ENCODE measurements at places on chromosomes 5 and 9. TPM values are rescaled to one million over a fixed set of nuclear protein-coding genes. Genes with fewer than 3 reads are reported as not detected.

PCDHGA2 gene
- total RNA-seq, result 3.9 TPM

- DNase-seq, result no peak
Measured at GRCh38 chr5:140713562-140714094, 13.4 kb downstream of the ZMAT2 start.

DNA sequence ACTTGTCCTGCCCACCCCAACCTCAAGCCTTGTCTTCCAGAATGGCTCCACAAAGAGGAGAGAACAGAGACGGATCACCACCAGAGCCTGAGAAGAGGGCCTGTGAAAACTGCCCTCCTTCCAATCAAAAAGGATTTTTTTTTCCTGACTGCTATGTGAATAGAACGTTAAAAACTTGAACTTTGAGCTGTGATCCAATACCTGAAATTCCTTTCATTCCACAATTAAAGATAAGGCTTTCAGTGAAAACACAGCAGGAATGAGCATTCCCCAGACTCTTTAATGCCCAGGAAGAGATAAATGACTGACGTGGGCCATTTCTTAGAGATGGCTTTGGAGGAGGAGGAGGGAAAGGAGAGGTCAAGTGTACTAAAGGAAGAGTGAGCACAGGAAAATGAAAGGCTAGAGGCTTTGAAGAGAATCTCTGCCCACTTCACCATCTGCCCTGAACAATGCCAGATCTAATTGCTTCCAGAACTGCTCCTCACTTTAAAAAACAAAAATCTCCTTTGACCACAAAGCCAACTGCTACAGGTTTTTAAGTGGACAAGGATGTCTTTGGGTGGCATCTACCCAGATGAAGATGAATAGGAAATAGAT is 177.9 kb upstream of the MAP3K1 start:
- no peak for DNase-seq

- no peak for DNase-seq
Measured at GRCh38 chr9:128634111-128634510, 22.5 kb downstream of the DYNC2I2 start.

- DNase-seq, result no peak
Measured at GRCh38 chr5:119386596-119387344, 31.0 kb downstream of the TNFAIP8 start.

IL5 gene
- not detected for total RNA-seq

TEX48 gene
- not detected for total RNA-seq

ASS1 gene
- total RNA-seq, result 65.8 TPM

PCDH1 gene
- total RNA-seq, result 13.2 TPM

PCDHGA5 gene
- 6.1 TPM for total RNA-seq

DNA sequence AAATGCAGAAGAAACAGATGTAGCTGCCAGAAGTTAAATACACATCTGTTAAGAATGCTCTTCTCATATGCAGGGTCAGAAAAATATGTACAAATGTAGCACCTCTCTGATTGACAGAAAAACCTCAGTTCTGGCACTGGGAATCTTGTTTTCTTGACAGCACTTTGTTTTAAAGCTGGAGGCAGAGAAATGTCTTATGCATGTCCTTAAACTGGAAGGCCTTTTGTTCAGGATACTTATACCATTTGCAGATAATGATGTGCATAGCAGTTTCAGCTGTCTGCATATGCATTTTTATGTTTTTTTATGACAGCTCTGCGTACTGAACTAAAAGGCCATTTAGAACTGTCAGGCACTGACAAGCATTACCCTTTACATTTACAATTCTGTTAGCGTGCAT is 567.9 kb downstream of the EBF1 start:
- DNase-seq, result no peak

SLC34A1 gene
- total RNA-seq, result not detected

- no peak for DNase-seq
Measured at GRCh38 chr5:38830521-38831051, 15.2 kb upstream of the OSMR start.

DNA sequence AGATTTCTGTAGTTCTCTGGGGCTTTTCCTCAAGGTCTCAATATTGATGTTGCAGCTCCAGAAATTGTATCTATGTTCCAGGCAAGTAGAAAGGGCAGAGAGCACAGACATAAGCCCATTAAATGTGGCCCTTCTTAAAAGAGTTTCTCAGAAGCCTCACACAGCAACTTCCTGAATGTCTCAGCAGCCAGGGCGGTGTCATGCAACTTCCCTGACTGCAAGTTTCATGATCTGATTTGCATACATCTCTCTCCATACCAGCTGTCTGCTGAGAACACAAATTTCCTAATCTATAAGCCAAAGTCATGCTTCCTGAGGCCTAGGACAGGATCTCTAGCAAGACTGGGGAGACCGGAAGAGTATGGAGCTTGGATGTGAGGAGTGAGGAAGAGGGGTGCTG is 13.0 kb downstream of the RGS7BP start:
- DNase-seq, result no peak

Data from sigmoid colon (tissue), 7 donors.